ENCODE measurements at places on chromosomes 16 and 17.
A peak's percentile ranks its signal among the peaks of the same experiment; 100 is the strongest.

- no peaks in the 10 kb centered on the region for H3K36me3 ChIP-seq
- peak; percentile 8 for DNase-seq
- H3K4me3 ChIP-seq: no peak overlapping the region
- H3K4me1 ChIP-seq: no peaks in the 10 kb centered on the region
- no peak overlapping the region for H3K27ac ChIP-seq
Measured at GRCh38 chr16:88306860-88307545, 75.8 kb upstream of the ZNF469 start.

DNA sequence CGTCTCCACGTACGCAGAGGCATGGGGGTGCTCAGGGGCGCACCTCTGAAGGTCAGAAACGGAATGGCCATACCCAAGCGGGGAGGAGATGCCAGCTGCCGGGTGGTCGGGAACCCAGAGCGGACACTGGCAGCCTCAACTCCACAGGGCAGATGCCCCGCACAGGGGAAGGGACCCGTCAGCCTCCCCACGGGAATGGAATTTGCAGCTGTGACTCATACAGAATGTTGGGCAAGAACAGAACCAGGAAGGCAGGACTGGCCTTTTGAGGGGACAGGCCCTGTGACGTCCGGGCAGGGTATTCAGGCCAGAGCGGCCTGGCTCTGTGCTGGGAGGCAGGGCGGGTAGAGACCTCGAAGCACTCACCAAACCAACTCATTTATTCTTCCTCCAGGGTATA lies 7.5 kb downstream of the TK1 start:
- peak overlapping the region; percentile 82 for H3K27ac ChIP-seq
- DNase-seq: no peak
- H3K27me3 ChIP-seq: no peaks in the 10 kb centered on the region
- no peak overlapping the region for H3K4me3 ChIP-seq
- peaks cover 52% of the 10 kb centered on the region for H3K4me1 ChIP-seq
- H3K36me3 ChIP-seq: no peaks in the 10 kb centered on the region

GRCh38 chr17:15900871-15901270 lies 44.1 kb upstream of the ADORA2B start:
- no peaks in the 10 kb centered on the region for H3K27me3 ChIP-seq
- no peak overlapping the region for H3K27ac ChIP-seq
- no peak overlapping the region for H3K4me3 ChIP-seq
- no peak for DNase-seq
- no peaks in the 10 kb centered on the region for H3K4me1 ChIP-seq
- H3K36me3 ChIP-seq: no peaks in the 10 kb centered on the region

DNA sequence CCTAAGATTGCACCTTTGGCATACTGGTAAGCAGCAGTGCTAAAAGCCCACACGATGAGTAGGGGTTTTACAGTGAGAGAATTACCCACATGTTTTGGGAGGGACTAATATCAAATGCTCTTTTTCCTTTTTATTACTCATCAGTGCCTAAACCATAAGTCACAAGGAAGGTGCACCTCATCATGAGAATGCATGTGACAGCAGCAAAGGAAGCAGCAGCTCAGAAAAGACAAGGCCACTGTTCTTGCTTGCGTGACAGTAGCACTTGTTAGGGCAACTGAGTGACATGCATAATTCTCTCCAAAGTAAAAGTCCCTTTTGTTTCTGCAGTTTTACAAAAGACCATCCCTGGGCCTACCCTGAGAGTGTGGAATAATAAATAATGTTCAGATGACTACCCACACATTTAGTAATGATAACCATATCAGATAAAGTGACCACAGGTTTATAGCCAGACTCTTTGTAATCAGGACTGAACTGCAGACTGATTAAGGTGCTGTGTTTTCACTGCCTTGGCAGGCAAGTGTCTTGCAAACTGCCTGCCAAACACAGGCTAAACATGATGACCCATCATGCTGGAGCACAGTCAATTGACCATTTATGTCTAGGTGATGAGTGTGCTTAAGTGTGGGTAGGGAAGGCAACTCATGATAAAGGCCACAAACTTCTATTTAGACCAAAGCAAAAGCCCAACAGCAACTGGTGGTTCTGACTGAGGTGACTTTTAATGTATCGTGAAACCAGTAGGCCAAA lies 1751.4 kb downstream of the TP53TG3F start:
- H3K36me3 ChIP-seq: no peaks in the 10 kb centered on the region
- no peaks in the 10 kb centered on the region for H3K4me1 ChIP-seq
- no peaks in the 10 kb centered on the region for H3K27me3 ChIP-seq
- H3K27ac ChIP-seq: no peak overlapping the region

- DNase-seq: no peak
- no peak overlapping the region for H3K4me3 ChIP-seq
- no peaks in the 10 kb centered on the region for H3K4me1 ChIP-seq
- no peak overlapping the region for H3K27ac ChIP-seq
Measured at GRCh38 chr17:5837055-5837491, 233.1 kb upstream of the WSCD1 start.

Data from kidney (tissue), 22 donors.